NCI-H1417 treated with DMSO at 0.1 percent for 48 hours (cell line): ENCODE measurements at places on chromosomes 2 and 18.

DNA sequence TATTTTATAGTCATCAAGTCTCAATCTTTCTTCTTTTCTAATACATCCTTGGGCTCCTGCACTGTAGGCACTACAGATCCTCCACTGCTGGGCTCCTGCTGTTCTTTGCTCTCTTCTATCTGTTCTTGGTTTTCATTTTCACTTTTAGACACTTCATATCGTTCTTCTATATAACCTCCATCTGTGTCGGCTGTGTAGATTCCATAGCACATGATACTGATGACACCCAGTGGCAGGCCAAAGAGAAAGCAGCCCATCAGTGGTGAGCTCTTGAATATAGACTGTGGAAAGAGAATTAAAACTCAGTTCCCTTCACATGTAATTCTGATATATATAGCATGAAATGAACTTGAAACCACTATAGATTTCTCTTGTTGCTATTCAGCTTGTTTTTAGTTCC, 38.0 kb downstream of the TMX3 start:
- no peak for DNase-seq

DNA sequence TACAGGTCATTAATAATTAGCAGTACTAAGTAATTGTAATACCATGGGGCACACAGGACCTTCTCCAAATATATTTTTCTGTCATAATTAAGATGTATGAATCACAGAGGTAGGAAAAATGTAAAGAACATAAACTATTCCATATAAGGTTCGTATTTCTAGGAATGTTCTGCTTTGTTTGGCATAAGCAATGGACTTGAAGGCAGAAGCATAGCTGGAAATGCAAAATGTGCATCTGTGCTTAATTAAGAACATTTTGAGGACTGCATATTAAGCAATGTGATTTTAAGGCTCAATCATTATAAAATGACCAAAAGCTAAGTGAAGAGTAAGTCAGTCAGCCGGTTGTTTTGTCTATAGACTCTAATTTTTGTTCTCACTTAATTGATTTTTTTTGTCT, 123.2 kb downstream of the RBM43 start:
- no peak for DNase-seq

DNA sequence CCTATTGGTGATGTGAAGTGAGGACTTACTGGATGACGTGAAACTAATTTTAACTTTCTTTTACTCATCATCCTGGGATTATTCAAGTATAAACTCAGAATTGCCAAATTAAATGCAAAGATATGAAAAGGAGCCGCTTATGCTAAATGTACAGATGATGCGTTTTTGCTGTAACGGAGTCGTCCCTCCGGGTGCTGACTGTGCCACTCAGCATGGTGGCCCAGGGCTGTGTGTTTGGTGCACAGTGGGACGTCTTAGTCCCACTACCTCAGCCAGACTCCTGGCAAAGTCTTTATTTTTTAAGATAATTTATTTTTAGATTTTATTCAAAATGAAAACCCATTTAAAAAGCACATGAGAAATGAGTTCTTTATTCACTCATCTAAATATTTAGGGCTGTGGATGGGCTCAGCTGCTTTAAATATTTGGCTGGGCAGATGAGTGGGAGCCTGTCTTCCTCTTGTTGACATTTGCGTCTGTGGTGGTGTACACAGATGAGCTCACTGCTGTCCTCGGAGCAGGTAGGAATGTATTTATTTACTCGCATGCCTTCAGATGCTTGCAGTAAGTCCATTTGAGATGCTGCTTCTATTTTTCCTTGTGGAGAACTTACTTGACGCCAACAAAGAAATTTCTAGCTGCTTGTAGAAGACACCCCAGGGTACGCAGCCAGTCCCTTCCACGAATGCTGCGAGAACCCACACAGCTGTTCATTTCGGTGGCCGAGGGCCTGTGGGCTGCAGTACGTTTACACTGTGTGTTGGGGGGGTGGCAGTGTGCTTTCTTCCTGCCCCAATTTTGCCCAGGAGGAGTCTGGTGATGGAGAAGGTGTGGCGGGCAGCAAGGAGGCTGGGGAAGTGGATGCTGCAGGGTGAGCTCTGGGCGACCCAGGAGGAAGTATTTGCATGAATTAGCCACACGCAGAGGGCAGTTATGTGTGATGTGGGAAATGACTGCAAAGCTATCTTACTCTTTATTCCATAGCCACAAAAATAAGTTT, 105.0 kb downstream of the AGAP1 start:
- DNase-seq = no peak

GRCh38 chr2:149087751-149088150, 49.3 kb downstream of the LYPD6B start:
- DNase-seq = no peak

DNA sequence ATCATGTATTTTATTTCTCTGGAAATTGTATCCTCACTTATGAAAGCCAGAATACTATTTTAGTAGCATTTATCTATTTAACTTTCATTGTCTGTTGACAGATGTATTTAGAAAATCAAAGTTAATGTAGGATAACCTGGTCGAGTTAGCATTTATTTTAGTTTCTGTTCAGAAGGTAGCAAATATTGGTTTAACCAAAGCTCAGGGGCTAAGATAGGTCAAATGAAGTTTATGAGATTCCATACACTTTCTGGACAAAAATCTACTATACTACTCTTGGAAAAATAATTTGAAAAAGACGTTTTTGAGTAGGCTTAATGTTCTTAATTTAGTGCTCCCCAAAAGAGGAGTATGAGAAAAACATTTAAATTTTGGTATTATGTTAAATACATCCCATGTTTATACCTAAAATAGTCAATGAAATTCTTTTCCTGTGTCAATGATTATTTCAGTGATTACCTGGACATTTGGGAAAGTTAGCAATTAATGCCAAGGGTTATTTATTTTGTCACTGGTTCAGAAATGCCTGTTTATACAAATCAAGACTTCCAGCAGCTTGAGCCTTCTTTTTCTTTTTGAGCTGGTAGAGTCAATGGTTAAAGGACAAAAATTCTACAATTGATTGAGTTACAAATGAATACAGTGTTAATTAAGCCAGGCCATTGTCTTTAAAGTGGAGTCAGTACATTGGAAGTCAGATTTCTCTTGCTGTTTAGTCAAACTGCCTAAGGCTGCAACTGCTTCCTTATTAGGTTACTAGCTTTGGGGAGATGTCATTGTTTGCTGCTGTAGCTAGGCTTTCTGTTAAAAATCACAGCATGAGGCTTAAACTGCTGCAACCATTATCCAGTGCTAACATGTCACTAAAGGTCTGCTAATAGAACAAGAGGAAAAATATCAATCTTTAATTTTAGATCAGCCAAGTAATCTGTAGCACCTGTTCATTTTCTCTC, 182.3 kb downstream of the CAMKMT start:
- peak; percentile 92 for DNase-seq

- DNase-seq = no peak
Observed at GRCh38 chr2:219611866-219612576, 14.4 kb downstream of the STK11IP start.

DNA sequence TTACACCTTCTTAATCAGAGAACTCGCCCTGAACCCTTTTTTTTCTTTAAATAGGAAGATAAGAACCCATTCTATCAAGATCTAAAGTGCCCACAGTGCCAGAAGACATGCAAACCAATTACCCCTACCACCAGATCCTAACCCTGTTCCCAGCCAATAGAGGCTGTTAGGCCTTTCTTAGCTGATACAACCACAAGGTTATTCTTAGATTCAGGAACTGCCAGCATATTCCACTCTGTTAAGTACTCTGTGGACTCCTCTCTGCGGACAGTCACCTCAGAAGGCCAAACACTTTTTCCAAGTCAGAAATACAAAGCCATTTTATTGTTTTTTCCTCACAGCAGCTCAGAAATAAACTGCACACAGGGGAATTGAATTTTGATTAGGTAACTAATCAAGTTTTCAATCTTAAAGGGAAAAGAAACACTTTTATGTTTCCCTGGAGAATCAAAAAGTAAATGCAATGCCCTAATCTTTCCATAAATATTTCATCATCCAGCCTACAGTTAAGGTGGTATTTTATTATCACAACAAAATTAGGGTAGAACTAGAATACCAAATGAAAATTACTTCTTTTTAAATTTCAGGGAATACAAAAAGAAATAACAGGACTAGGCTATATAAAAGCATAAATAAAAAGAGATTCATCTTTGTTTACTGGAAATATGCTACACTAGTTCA, 111.4 kb downstream of the NBAS start:
- no peak for DNase-seq

DNA sequence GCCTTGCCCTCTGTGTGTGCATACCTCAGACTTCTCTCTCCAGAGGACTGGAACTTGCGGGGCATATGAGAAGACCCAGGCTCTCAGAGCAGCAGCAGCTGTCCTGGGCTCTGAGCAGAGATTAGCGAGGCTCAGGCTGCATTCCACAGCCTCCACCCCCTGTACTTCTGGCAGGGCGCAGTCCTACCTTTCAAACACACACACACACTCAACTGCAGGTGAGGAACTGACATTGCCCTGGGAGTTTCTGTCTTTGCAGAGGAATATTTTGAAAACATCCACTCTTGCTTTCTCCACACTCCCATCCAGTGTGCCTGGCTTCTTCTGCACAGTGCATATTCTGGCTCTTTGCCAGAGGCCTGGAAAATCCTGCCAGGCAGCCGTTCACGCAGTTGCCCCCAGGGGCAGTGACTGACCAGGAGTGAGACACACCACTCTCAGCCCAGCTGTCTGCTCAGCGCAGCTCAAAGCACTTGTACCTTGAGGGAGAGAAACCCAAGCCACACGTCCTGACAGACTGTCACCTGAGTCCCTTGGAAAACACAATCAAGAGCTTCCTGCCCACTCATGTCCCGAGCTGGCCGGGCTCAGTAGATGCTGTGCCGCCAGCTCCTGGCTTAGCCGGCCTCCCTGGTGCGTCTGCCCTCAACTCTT, 460.8 kb downstream of the RNF144A start:
- peak; percentile 52 for DNase-seq

DNA sequence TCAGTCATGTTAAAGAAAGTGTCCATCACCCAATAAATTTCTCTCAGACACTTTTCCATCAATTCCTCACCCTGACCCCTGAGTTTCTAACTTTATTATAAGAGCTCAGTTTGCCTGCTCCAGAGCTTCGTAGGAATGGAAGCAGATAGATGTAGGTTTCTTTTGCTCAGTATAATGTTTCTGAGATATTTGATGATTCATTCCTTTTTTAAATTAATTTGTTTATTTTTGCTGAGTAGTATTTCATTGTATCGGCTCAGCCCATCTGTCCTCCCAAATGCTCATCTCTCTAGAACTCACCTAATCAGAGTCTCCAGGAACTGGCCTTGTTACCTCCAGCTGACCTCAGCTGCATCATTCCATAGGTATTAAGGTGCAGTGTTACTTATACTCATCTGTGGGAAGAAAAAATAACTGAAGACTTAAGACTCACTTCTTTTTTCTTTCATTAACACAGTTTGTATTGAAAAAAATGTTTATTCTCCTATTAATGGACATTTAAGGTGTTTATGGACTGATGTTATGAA, 11.9 kb upstream of the BCL2L11 start:
- no peak for DNase-seq

- DNase-seq = no peak
Observed at GRCh38 chr2:36528274-36528673, 69.7 kb downstream of the FEZ2 start.

- DNase-seq = no peak
Observed at GRCh38 chr2:75309596-75310463, 110.5 kb upstream of the TACR1 start.

GRCh38 chr2:48589170-48589767, 28.4 kb upstream of the GTF2A1L start:
- no peak for DNase-seq

- DNase-seq = no peak
Observed at GRCh38 chr18:78962098-78962497, 17.5 kb upstream of the SALL3 start.

DNA sequence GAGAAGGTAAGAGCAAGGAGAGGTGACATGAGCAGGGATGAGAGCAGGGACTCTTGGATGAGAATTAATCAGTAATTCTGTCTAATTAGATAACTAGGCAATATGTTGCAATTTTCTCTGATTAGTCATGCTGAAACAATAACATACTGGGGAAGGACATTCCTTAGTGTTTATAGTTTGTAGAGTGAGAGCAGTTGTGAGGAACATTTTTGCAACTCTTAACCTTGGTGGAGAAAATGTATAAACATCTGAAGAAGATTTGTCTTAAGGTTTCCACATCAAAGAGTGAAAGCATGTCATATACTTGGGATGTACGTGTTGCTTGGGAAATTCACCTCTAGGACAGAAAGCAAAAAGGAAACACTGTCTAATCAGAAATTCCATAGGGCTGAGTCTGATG, 955.4 kb upstream of the FANCL start:
- DNase-seq = no peak

DNA sequence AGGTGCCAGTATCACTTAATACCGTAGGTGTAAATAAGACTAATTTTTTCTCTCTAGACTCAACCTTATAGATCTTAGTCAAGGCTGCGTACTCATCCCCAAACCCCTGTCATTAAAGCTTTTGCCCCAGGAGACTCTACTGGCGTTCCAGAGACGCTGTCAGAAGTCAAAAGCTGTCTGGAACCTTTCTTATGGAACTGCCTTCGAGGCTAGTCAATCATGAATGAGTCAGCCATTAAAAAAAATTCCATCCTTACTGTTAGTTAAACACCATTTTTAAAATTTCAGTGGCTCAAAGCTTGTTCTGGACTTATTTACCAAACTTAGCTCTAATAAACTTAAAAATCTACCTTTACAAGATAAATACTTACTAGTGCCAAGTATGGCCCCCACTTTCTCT, 52.1 kb downstream of the SPRED2 start:
- no peak for DNase-seq

DNA sequence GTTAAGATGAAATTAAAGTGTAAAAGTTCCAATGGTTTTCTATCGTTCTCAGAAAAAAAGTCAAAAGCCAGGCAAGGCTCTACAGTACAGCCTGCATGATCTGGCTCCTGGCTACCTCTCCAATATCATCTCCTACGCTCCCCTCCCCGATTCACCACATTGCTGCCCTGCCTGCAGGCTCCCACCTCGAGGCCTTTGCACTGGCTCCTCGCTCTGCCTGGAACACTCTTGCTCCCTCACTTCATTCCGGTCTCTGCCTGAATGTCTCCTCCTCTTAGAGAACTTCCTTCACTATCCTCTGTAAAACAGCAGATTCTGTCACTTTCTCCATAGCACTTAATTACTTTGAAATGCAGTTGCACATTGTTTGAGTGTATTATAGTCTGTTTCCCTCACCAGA, 72.5 kb downstream of the KLF7 start:
- DNase-seq = no peak

DNA sequence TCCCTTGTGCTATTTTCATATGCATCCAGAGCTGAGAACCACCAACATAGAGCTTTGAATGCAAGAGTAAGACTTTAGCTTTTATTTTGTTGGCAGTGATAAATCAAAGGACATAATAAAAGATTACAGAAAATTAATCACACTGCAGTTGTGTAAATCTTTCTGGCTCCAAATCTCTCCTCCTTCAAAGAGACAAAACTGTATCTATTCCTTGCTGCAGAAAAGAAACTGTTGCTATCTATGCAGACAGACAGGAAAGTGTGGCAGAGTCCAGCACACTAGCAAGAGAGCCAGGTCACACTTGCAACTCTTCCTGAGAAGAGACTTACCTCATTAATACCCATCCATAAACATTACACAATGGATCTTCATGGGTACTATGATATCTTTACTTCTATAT, 57.5 kb downstream of the DTNB start:
- no peak for DNase-seq

- no peak for DNase-seq
Observed at GRCh38 chr2:196131384-196131937, 39.9 kb downstream of the STK17B start.

- no peak for DNase-seq
Observed at GRCh38 chr2:36615222-36615621, 17.3 kb upstream of the FEZ2 start.
